ENCODE measurements at places on chromosomes 7 and 10.

- no peak for DNase-seq
- H3K4me1 ChIP-seq, result no peaks in the 10 kb centered on the region
- H3K36me3 ChIP-seq, result no peaks in the 10 kb centered on the region
- H3K27me3 ChIP-seq, result peaks cover 21% of the 10 kb centered on the region
Observed at GRCh38 chr10:80583685-80584084, 46.0 kb downstream of the SH2D4B start.

DNA sequence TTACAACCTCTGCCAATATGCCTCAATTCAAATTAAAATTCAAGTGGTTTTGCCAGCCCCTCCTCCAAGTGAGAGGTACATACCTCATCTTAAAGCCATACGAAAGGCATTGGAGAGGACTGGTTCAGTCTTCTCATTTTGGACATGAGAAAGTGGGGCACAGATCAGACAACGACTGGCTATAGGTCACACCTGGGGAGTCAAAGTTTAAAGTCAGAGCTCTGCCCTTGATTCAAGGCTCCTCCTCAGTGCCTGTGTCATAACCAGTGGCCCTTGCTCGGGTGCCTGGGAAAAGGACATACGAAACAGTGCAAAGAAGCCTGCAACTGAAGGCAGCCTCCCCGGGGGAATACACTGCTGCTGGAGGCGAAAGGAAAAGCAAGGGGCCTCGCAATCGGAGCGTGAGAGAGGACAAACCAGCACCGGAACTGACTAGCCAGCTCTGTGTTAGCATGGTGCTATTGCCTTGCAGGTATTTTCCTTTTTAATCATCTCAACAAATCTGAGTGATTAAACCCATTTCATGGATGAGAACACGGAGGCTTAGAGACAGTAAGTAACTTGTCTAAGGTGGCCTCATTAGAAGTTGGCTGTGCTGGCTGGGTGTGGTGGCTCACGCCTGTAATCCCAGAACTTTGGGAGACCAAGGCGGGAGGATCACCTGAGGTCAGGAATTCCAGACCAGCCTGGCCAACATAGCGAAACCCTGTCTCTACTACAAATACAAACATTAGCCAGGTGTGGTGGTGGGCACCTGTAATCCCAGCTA lies 1.1 kb upstream of the MTPAP start:
- H3K36me3 ChIP-seq, result no peaks in the 10 kb centered on the region
- peaks cover 53% of the 10 kb centered on the region for H3K4me1 ChIP-seq
- H3K27me3 ChIP-seq, result no peaks in the 10 kb centered on the region
- DNase-seq, result no peak

- H3K27ac ChIP-seq, result no peak overlapping the region
- H3K36me3 ChIP-seq, result no peaks in the 10 kb centered on the region
- DNase-seq, result no peak
- peaks cover 7% of the 10 kb centered on the region for H3K4me1 ChIP-seq
- peaks cover 1% of the 10 kb centered on the region for H3K27me3 ChIP-seq
Observed at GRCh38 chr7:23292623-23293022, 6.5 kb upstream of the MALSU1 start.

- no peak overlapping the region for H3K4me3 ChIP-seq
- H3K27ac ChIP-seq, result no peak overlapping the region
- H3K4me1 ChIP-seq, result peaks cover 5% of the 10 kb centered on the region
- no peaks in the 10 kb centered on the region for H3K36me3 ChIP-seq
- no peak for DNase-seq
Observed at GRCh38 chr7:133859871-133860450, 267.2 kb upstream of the LRGUK start.

Measured in HFFc6 (cell line).